Fibroblast of skin of left quadriceps (primary cell): ENCODE measurements at places on chromosomes 12 and 14.

GRCh38 chr14:71410578-71411284, 503.5 kb downstream of the PCNX1 start:
- no peak for DNase-seq

GRCh38 chr12:15427913-15428312, 105.6 kb downstream of the PTPRO start:
- no peak for DNase-seq

DNA sequence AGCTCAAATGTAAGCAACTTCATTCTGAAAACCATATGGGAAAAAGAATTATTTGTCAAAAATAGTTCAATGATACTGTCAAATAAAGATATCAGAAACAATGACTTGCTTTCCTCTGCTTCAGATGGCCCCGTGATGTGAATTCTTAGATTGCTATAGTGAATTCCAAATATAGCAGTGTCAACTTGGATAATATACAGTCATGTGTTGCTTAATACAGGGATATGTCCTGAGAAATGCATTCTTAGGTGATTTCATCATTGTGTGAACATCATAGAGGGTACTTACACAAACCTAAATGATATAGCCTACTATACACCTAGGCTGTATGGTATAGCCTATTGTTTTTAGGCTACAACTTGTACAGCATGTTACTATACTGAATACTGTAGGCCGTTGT, 108.7 kb upstream of the MIS18BP1 start:
- no peak for DNase-seq

DNA sequence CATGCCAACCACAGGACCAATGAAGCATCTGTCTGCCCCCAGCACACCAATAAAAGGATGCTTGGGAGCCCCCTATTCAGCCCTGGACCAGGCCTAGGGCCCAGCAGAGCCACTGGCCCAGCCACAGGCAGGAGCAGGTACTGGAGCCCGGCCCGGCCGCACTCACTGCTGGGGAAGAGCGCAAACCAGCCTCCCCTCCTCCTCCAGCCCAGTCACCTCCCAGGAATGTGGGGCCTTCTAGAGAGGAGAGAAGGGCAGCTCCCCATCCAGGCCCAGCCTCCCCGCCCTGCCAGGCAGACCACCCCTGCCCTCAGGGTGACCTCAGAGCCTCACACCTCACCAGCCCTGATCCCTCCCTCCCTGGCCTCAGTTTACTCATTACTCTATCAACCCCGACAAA, 56.2 kb downstream of the CCNK start:
- peak; percentile 67 for DNase-seq

- DNase-seq: no peak
These were observed 54.4 kb upstream of the RFLNA start for GRCh38 chr12:124240493-124240892.
